ENCODE measurements at places on chromosomes 12 and 14.

GRCh38 chr14:49033131-49033530, 553.0 kb downstream of the RPS29 start:
- DNase-seq: no peak

GRCh38 chr12:11524446-11524845, 125.0 kb upstream of the ETV6 start:
- no peak for DNase-seq

- no peak for DNase-seq
Measured at GRCh38 chr12:66956300-66956699, 277.4 kb upstream of the GRIP1 start.

DNA sequence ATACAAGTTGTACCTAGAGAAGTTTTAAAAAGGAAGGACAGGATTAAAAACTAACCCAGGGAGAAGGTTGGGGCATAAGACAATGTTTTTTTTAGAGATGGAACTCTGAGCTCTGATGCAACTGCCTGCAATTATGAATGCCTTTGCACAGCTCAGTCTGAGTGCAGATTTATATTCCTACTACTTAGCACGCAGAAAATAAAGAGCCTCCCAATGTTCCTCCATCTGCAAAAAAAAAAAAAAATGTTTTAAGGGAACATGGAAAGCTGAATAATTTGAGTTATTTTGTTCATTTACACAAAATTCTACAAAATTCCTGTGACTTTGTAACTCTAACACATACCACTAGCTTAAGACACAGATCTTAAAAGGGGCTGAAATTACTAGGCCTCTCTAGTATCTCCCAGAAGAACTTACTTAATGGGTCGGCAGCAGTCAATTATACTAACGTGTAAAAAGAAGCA, 15.7 kb downstream of the CLIP1 start:
- DNase-seq: no peak

DNA sequence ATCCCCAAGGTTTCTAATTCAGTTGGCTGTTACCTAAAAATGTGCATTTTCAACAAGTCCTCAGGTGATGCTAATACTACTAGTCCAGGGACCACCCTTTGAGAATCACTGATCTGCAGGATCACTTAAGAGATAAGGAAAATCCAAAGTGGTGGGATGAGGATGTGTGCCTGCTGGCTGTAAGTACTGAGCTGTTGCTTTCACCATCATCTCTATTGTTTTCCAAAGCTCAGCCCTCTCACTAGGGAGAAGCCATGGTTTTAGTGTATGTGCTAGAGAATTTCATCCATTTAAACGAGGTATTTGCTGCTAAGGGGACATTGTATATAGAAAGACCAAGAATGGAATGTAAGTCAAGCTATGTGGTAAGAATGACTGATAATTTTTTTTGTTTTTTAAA, 202.3 kb downstream of the KIF21A start:
- no peak for DNase-seq

GRCh38 chr14:92383805-92384204, 60.8 kb downstream of the SLC24A4 start:
- DNase-seq: no peak

All from NCI-H2171 treated with DMSO at 0.1 percent for 48 hours (cell line).